ENCODE measurements at places on chromosomes 13 and 19.
A peak's percentile ranks its signal among the peaks of the same experiment; 100 is the strongest.

- DNase-seq: no peak
These were observed 111.5 kb downstream of the PTPRS start for GRCh38 chr19:5228932-5229777.

DNA sequence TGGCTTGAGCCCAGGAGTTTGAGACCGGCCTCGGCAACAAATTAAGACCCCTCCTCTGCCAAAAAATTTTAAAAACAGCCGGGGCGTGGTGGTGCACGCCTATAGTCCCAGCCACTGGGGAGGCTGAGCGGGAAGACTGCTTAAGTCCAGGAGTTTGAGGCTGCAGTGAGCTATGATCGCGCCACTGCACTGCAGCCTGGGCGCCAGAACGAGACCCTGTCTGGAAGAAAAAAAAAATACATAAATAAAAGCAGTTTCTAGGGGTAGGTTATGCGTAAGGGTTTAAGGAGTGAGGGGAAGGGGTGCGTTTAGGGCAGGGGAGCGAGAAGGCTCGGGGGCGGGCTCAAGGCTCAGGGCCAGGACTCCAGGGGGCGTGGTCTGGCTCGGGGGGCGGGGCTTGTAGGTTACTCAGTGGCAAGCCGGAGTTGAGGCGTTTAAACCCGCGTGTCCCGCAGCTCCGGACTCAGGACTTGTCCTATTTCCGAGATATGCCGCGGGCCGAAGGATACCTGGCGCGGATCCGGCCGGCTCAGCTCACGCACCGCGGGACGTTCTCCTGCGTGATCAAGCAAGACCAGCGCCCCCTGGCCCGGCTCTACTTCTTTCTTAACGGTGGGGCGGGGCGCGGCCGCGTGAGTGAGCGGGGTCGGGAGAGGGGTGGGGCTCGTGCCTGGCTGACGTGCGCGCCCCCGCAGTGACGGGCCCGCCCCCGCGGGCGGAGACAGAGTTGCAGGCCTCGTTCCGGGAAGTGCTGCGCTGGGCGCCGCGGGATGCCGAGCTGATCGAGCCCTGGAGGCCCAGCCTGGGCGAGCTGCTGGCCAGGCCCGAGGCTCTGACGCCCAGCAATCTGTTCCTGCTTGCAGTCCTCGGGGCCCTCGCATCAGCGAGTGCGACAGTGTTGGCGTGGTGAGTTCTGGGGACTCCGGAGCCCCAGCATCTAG, 10.7 kb downstream of the SPACA6 start:
- peak; percentile 95 for DNase-seq

- no peak for DNase-seq
These were observed 10.6 kb downstream of the SLC15A1 start for GRCh38 chr13:98741741-98742435.

DNA sequence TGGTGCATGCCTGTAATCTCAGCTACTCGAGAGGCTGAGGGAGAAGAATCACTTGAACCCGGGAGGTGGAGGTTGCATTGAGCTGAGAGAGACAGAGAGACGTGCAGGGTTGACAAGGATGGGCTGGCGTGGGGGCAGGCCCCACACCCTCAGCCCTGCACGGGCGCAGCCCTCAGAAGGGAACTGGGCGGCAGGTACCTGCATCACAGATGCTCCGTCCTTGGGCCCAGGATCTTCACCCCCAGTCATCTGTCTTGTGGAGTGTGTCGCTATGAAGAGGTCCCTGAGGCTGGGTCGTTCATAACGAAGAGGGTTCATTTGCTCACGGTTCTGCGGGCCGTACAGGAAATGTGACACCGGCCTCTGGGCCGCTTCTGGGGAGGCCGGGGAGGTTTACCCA, 20.3 kb downstream of the C2CD4C start:
- DNase-seq: no peak

- DNase-seq: no peak
These were observed 7.1 kb downstream of the ATP11A start for GRCh38 chr13:112696869-112697465.

- no peak for DNase-seq
These were observed 148.4 kb downstream of the AKAP11 start for GRCh38 chr13:42420304-42420703.

DNA sequence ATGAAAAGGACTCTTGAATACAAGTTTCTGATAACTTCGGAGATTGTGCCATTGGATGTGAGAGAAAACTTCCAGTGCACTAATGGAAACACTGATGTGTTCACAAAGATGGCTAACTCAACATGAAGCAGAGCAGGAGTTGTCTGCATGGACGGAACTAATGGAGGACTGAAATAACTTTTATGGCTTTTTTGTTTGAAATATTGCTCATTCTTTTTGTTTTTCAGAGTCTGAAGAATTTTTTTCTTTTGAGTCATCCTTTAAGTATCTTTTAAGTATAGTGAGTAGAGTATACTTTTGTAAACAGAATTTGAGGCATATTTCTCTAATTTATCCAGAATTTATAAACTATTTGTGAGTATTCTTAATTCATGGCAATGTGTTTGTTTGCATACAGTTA, 25.7 kb downstream of the CRYL1 start:
- DNase-seq: no peak

GRCh38 chr13:109131698-109132257, 502.4 kb downstream of the MYO16 start:
- DNase-seq: no peak

DNA sequence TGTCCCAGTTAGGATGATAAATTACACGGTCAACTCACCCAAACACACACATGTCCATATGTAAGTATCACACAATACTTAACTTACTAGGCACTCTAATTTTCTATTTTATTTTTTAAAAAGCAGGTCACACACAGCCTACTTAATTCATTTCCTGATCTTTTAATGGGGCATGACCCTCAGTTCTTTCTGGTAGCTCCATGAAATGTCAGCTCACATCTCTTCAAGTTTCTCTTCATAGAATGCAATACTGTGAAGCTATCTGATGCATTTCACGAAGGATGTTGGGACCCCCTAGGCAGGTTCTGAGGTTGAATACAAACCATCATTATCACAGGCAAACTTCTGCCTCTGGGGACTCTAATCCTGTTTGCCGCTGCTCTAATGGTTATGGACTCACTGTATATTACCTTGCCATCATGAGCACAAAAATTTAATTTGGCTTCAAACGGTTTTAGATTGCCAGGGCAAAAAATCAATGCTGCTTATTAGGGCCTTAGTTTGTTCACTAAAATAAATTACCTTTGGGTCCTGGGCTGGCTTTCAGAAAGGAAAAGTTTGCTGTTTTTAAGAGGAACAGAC, 16.1 kb upstream of the DHRS12 start:
- DNase-seq: no peak

DNA sequence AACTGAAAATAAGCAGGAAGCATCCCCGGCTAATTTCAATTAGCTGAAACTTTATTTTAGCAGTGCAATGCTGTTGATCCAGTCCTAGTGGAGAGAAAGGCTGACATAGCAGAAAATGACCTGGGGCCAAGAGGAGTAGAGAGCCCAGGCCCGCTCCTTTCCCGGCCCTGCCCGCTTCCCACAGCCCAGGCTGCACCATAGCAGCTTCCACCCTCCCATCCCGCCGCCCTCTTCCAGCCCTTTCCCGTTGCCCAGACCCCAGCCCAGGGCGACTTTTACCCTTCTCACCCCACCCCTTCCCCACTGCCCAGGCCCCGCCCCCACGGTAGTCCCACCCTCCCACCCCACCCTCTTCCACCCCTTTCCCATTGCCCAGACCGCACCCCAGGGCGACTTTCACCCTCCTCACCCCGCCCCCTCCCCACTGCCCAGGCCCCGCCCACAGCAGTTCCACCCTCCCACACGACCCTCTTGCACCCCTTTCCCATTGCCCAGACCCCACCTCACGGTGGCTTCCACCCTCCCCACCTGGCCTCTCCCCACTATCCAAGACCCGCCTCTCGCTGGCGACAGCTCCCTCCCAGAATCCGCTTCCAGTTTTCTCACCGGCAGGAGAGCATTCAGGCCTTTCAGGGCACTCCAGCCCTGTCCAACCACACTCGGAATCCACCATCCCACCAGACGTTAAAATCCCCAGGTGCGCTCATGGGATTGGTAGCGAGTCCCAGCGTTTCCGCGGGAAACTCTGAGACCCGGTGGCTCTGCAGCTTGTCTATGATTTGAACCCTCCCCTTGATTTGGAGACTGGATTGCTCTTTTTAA, 8.3 kb downstream of the ZNF160 start:
- DNase-seq: no peak

- DNase-seq: no peak
These were observed 369.7 kb upstream of the TSHZ3 start for GRCh38 chr19:31718898-31719297.

GRCh38 chr13:113804017-113804702, 45.1 kb downstream of the TMEM255B start:
- DNase-seq: no peak

- no peak for DNase-seq
These were observed 468 bp upstream of the SLC39A3 start for GRCh38 chr19:2740314-2740656.

GRCh38 chr19:2230807-2231533, 5.2 kb downstream of the PLEKHJ1 start:
- DNase-seq: no peak

DNA sequence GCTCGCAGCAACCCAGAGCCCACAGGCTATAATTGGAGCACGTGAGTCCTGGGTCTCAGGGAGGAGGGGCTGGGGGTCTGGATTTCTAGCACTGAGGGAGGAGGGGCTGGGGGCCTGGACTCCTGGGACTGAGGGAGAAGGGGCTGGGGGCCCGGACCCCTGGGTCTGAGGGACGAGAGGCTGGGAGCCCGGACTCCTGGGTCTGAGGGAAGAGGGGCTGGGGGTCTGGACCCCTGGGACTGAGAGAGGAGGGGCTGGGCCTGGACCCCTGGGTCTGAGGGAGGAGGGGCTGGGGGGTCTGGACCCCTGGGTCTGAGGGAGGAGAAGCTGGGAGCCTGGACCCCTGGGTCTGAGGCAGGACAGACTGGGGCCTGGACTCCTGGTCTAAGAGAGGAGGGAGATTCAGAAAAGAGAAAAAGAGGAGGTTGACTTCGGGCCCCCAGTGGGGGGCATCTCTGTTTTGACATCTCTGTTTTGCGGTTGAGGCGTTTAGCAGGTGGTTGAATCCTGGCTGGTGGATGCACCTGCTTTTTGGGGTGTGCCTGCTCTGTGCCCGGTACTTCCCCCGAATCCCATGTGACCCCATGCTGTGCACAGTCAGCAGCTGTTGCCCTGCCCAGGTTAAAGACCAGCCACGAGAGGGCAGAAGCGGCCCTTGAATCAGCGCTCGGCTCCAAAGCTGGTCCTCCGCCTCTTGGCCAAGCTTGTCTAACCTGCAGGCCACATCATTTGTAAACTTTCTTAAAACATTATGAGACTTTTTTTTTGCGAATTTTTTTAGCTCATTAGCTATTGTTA, 10.5 kb downstream of the PVR start:
- DNase-seq: peak; percentile 72

DNA sequence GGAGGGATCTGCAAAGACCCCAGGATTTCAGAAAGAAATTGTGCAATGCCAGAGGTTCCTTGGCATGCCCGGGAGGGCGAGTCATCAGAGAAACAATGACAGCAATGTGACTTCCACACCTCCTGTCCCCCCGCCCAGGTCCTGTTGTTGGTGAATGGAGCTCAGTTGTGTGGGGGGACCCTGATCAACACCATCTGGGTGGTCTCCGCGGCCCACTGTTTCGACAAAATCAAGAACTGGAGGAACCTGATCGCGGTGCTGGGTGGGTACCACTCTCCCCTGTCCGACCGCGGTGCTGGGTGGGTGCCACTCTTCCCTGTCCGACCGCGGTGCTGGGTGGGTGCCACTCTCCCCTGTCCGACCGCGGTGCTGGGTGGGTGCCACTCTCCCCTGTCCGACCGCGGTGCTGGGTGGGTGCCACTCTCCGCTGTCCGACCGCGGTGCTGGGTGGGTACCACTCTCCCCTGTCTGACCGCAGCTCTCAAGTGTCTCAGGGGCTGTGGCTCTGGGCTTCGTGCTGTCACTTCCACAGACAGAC, 5.2 kb upstream of the F10 start:
- no peak for DNase-seq

DNA sequence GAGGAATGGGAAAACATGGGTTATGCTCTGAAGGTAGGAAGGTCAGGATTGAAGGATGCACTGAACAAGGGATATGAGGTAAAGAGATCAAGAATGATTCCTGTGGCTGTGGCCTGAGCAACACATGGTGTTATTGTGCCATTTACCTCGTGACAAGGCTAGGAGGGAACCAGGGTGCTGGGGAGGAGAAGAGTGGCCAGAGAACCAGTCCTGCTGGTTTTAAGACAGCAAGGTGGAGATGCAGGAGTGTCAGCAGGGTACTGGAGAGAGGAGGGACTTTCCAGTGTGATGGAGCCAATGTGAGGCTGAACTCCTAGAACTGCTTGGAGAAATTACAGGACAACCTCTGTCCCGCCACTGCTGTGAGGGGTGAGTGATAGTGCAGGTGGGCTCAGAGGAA, 282.4 kb downstream of the MYO16 start:
- peak; percentile 80 for DNase-seq

- DNase-seq: no peak
These were observed 6.7 kb upstream of the RCBTB2 start for GRCh38 chr13:48539550-48539949.

GRCh38 chr19:2089001-2089711, 7.0 kb downstream of the MOB3A start:
- peak; percentile 98 for DNase-seq

DNA sequence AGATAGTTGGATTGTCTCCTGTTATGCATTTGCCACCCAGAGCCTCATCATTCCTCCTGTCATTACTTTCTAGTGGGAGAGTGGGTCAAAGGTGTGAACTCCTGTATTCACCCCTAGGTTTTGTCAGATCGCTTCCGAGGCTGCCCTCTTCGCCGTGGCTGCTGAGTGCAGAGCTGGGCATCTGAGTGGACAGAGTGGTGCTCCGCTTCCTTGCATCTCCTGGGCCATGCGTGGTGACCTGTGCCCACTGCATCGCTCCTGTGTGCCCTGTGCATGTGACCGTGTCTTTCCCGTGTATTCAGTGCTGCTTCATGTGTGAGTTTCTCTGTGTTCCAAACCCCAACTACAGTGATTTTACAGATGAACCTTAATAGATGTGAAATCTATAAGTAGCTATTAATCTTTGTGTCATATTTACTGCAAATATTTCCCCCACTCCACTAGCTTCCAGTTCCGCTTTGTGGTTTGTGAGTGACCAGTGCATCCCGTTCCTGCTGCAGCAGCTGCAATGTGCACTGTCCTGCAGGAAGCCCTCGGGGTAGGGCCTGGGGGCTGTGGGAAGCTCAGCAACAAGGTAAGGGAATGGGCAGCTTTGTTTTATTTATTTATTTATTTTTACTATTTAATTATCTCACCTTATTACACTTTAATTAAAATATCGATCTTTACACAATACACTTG, 53.1 kb downstream of the C13orf46 start:
- no peak for DNase-seq

- no peak for DNase-seq
These were observed 242.2 kb downstream of the COG6 start for GRCh38 chr13:39897636-39898035.

- DNase-seq: no peak
These were observed 540 bp upstream of the ANGPTL8 start for GRCh38 chr19:11238781-11239376.

- peak; percentile 10 for DNase-seq
These were observed 31.6 kb downstream of the SYT3 start for GRCh38 chr19:50607874-50608785.

GRCh38 chr13:110617321-110618072, 2.2 kb downstream of the NAXD start:
- peak; percentile 66 for DNase-seq

Data from epithelial cell of esophagus (primary cell).